ENCODE measurements at places on chromosomes 13 and 19. TPM values are rescaled to one million over a fixed set of nuclear protein-coding genes. Genes with fewer than 3 reads are reported as not detected.
A peak's percentile ranks its signal among the peaks of the same experiment; 100 is the strongest.

The GPC5 gene
- 1.7 TPM for total RNA-seq

The SIAH3 gene
- total RNA-seq = not detected

The MAMSTR gene
- total RNA-seq = 0.84 TPM

The SLC25A41 gene
- total RNA-seq = not detected

The RNF17 gene
- not detected for total RNA-seq

The ZNF223 gene
- total RNA-seq = 3.4 TPM

The ACER1 gene
- total RNA-seq = not detected

The MEDAG gene
- total RNA-seq = 30.2 TPM

The PALM gene
- 24.2 TPM for total RNA-seq

The TEX26 gene
- not detected for total RNA-seq

The MEIOSIN gene
- not detected for total RNA-seq

The NPAS1 gene
- 0.62 TPM for total RNA-seq

The IL27RA gene
- total RNA-seq = 3.7 TPM

The IGFLR1 gene
- total RNA-seq = 2.6 TPM

The FGF22 gene
- not detected for total RNA-seq

The NUDT19 gene
- 13.8 TPM for total RNA-seq

GRCh38 chr13:113125506-113126264 is 3.1 kb downstream of the F10 start:
- H3K36me3 ChIP-seq = no peaks in the 10 kb centered on the region
- H3K4me1 ChIP-seq = no peaks in the 10 kb centered on the region
- DNase-seq = no peak
- no peak overlapping the region for H3K4me3 ChIP-seq
- no peak overlapping the region for H3K27ac ChIP-seq

GRCh38 chr19:8238251-8238650 is 29.1 kb downstream of the CERS4 start:
- H3K27me3 ChIP-seq = no peaks in the 10 kb centered on the region
- no peak for DNase-seq
- no peak overlapping the region for H3K4me3 ChIP-seq
- no peaks in the 10 kb centered on the region for H3K4me1 ChIP-seq
- H3K36me3 ChIP-seq = no peaks in the 10 kb centered on the region
- H3K27ac ChIP-seq = no peak overlapping the region

- H3K27me3 ChIP-seq = no peaks in the 10 kb centered on the region
- H3K27ac ChIP-seq = peak overlapping the region; percentile 20
- no peak overlapping the region for H3K4me3 ChIP-seq
- peaks cover 8% of the 10 kb centered on the region for H3K4me1 ChIP-seq
- peak; percentile 54 for DNase-seq
- no peaks in the 10 kb centered on the region for H3K36me3 ChIP-seq
Measured at GRCh38 chr13:37306778-37307544, 201.5 kb upstream of the CSNK1A1L start.

DNA sequence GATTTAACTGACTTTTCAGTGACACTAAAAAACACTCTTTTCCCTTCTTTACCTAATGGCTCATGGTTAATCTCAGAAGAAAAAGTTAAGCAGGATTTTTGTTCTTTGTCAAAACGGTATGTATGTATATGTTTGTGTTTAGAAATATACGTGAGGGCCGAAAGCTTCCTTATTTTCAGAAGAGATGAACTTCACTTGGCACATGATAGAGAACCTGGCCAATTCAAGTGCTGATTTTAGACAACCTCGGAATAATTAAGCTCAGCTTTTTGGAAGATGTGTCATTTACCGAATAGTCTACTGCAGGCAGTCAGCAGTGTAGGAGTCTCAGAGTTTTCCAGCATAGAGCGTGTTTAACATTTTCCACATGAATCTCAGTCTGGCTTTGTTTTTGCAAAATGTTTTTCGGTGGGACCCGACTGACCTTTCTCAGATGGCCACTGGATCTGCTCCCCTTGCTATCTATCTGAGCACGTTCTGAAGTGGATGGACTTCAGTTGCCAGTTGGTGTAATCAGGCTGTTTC is 4.6 kb downstream of the RNASEH2B start:
- no peaks in the 10 kb centered on the region for H3K27me3 ChIP-seq
- H3K4me3 ChIP-seq = no peak overlapping the region
- DNase-seq = no peak
- H3K4me1 ChIP-seq = peaks cover 29% of the 10 kb centered on the region

DNA sequence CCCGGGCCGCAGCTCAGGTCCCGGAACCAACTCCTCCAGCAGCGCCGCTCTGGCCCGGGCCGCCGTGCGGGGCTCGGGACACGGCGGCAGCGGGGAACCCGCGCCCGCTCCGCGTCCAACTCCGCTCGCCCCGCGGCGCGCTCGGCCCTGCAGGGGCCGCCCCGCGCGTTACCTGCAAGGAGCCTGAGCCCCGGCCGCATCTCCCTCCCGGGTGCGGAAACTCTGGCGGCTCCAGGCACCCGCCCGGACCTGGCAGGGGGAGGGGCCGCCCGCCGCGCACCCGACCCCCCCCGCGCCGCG is at the start of gene TMTC4:
Gene TMTC4, minus strand, starts transcription at position 224 of the 300 bp plus-strand sequence. CDS start 4,433 bp downstream, outside the sequence.
- peaks cover 3% of the 10 kb centered on the region for H3K27me3 ChIP-seq
- peak within 1 kb of the TSS; percentile 60 for H3K4me3 ChIP-seq
- peak within 1 kb of the TSS; percentile 70 for H3K27ac ChIP-seq
- no peak for DNase-seq

DNA sequence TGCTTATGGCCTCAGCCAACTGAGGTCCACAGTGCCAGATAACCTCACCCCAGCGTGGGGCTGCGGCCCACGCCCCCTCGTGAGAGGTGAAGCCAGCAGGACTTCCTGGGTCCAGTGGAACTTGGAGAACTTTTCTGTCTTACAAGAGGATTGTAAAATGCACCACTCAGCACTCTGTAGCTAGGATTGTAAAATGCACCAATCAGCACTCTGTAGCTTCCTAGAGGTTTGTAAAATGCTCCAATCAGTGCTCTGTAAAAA is 109.1 kb downstream of the AKAP11 start:
- no peak overlapping the region for H3K27ac ChIP-seq
- H3K27me3 ChIP-seq = no peaks in the 10 kb centered on the region
- DNase-seq = no peak

DNA sequence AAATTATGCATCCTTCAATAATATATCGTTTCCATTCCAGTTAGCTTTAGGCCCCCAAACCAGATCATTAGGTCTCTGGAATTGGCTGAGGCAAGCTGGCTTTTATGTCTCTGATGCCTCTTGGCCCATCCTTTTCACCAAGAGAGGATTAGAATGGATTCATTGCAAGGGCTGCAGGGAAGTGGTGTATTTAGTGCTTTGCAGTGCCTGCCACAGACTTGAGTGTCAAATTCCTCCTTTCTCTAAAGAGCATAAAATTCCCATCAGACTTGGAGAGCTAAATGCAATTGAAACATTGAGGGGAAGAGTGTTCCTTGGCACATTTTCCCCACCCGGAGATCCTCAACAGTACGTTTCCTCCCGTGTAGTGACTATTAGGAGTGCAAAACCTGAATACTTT is 302.6 kb downstream of the ATP8A2 start:
- H3K4me3 ChIP-seq = no peak overlapping the region
- no peaks in the 10 kb centered on the region for H3K27me3 ChIP-seq
- no peak overlapping the region for H3K27ac ChIP-seq
- no peak for DNase-seq

- H3K4me1 ChIP-seq = peaks cover 16% of the 10 kb centered on the region
- peak overlapping the region; percentile 18 for H3K27ac ChIP-seq
- no peaks in the 10 kb centered on the region for H3K36me3 ChIP-seq
Measured at GRCh38 chr13:45119469-45119990, 780 bp upstream of the GTF2F2 start.

GRCh38 chr13:63605962-63606361 is 2190.3 kb upstream of the PCDH20 start:
- H3K4me3 ChIP-seq = no peak overlapping the region
- H3K4me1 ChIP-seq = no peaks in the 10 kb centered on the region
- no peaks in the 10 kb centered on the region for H3K36me3 ChIP-seq

GRCh38 chr13:48108106-48108505 is 13.2 kb upstream of the MED4 start:
- H3K4me1 ChIP-seq = peaks cover 26% of the 10 kb centered on the region
- peak; percentile 15 for DNase-seq
- no peaks in the 10 kb centered on the region for H3K36me3 ChIP-seq
- no peak overlapping the region for H3K4me3 ChIP-seq

DNA sequence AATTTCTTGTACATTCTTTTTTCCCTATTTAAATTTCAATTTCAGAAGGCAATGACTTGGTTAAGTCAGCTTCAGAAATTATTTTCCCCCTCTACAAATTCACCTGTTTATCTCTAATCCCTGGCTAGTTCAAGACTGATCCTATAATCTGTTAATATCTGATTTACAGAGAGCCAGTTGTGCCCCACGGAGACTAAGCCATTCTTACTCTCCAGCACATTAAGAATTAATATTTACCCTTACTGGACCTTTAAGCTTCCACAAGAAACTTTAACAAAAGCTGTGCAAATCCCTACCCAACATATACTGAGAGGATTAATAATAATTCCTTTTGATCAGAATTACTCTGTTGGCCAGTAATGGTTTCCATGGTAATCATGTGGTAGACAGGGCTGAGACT is 786.2 kb downstream of the PCDH9 start:
- H3K27me3 ChIP-seq = no peaks in the 10 kb centered on the region
- no peaks in the 10 kb centered on the region for H3K36me3 ChIP-seq
- H3K27ac ChIP-seq = no peak overlapping the region
- DNase-seq = no peak
- no peaks in the 10 kb centered on the region for H3K4me1 ChIP-seq
- H3K4me3 ChIP-seq = no peak overlapping the region

GRCh38 chr13:51612867-51613266 is 28.6 kb downstream of the WDFY2 start:
- peaks cover 4% of the 10 kb centered on the region for H3K4me1 ChIP-seq
- H3K27me3 ChIP-seq = no peaks in the 10 kb centered on the region
- H3K27ac ChIP-seq = no peak overlapping the region
- H3K36me3 ChIP-seq = no peaks in the 10 kb centered on the region

DNA sequence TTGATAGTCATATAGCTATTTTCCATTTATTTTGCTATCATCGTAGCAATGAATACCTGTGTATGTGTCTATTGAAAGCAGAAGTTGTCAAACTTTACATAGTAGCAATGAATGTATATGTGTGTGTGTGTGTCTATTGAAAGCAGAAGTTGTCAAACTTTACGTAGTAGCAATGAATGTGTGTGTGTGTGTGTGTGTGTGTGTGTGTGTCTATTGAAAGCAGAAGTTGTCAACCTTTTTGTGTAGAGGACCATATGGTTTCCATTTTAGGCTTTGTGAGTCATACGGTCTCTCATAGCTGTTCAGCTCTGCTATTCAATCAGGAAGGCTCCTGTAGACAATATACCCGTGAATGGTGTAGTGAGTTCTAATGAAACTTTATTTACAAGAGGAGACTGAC is 20.8 kb downstream of the NLRP4 start:
- H3K4me1 ChIP-seq = no peaks in the 10 kb centered on the region
- H3K27ac ChIP-seq = no peak overlapping the region
- H3K27me3 ChIP-seq = no peaks in the 10 kb centered on the region
- no peak overlapping the region for H3K4me3 ChIP-seq
